ENCODE measurements at places on chromosomes 11 and 22. TPM values are rescaled to one million over a fixed set of nuclear protein-coding genes. Genes with fewer than 3 reads are reported as not detected.

DNA sequence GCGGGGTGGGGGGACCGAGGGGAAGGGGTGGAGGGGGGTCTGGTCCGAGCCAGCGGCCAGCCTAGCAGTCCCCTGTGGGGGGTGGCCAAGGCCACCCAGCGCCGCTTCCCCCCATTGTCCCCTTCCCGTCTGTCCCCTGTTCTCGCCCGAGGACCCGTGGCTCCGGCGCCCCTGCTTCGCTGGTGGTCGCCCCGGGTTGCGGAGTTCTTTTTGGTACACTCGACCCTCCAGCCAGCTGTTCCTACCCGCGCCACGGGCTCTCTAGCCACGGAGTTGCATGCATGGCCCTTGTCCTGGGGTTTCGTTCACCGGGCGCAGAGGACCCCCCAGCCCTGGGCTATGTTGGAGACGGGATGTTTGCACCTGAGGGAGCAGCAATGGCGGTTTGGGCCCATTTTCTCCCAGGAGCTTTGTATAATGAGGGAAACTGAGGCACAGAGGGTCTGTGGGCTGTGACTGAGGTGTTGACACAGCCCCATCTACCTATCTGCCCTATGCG, 489 bp downstream of the RNF214 start:
- H3K4me3 ChIP-seq: peak overlapping the region; percentile 58
- no peaks in the 10 kb centered on the region for H3K27me3 ChIP-seq
- peaks cover 47% of the 10 kb centered on the region for H3K4me1 ChIP-seq
- DNase-seq: no peak
- H3K36me3 ChIP-seq: peaks cover 5% of the 10 kb centered on the region

GRCh38 chr22:25085930-25086901, 113.4 kb upstream of the CRYBB3 start:
- no peak overlapping the region for H3K4me3 ChIP-seq
- H3K4me1 ChIP-seq: peaks cover 40% of the 10 kb centered on the region
- no peaks in the 10 kb centered on the region for H3K27me3 ChIP-seq
- H3K36me3 ChIP-seq: no peaks in the 10 kb centered on the region
- no peak overlapping the region for H3K27ac ChIP-seq
- no peak for DNase-seq

GRCh38 chr22:27853424-27853823, 51.9 kb upstream of the MN1 start:
- no peaks in the 10 kb centered on the region for H3K4me1 ChIP-seq
- H3K4me3 ChIP-seq: no peak overlapping the region
- H3K27me3 ChIP-seq: no peaks in the 10 kb centered on the region
- peak; percentile 17 for DNase-seq
- H3K36me3 ChIP-seq: peaks cover 77% of the 10 kb centered on the region
- no peak overlapping the region for H3K27ac ChIP-seq

DNA sequence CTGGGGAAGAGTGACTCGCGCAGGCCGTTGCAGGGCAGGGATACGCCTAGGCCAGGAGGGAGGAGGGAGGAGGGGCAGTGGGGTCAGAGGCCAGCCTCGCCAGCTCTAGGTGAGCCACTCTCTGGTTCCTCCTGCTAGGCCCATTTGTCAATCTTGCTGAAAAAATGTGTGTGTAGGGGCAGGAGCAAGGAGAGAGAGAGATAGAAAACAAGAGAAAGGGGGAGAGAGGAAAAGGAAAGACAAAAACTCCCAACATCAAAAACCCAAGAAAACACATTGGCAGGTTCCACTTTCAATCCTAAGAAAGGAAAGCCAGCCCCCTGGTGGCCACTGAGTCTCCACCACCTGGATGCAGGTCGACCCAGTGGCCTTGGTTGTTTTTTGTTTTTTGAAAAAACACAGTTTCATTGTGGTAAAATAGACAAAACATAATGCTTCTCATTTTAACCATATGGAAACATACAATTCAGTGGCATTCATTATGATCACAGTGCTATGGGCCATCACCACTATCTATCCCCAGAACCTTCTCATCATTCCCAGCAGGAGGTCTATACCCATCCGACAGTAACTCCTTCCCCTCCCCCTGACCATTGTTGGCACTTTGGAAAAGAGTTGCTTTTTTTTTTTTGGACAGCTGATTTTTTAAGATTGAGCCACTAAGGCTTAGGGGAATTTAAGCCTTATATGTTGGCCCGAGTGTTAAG, 10.9 kb downstream of the OMP start:
- peaks cover 7% of the 10 kb centered on the region for H3K36me3 ChIP-seq
- no peaks in the 10 kb centered on the region for H3K4me1 ChIP-seq
- H3K27ac ChIP-seq: no peak overlapping the region
- H3K27me3 ChIP-seq: no peaks in the 10 kb centered on the region
- no peak for DNase-seq

GRCh38 chr11:28702871-28703270, 594.7 kb downstream of the METTL15 start:
- no peak overlapping the region for H3K4me3 ChIP-seq
- no peaks in the 10 kb centered on the region for H3K27me3 ChIP-seq
- no peaks in the 10 kb centered on the region for H3K36me3 ChIP-seq

Gene MMP8
- not detected for total RNA-seq

Gene NNMT
- total RNA-seq: 0.41 TPM

Gene KCNJ1
- total RNA-seq: not detected

Gene CWC15
- total RNA-seq: 86.8 TPM
